Foreskin keratinocyte (primary cell): ENCODE measurements at places on chromosomes 5 and 9.
A peak's percentile ranks its signal among the peaks of the same experiment; 100 is the strongest.

DNA sequence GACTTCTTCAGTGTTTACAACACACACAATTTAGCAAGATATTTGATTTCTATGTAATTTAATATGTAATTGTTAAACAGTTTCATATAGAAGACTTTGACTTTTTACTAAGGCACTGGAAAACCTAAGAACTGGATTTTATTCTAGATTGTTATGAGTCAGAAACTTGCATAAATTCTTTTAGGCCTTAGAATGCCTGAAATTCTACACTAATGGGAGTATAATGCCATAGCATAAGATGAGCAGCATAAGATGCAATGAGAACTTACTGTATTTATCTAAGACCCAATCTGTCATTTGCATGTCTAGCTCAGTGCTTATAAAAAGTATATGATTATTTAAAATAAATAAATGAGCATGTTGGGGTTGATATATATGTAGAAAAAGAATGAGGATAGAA, 285.2 kb downstream of the CDH12 start:
- no peak for DNase-seq

DNA sequence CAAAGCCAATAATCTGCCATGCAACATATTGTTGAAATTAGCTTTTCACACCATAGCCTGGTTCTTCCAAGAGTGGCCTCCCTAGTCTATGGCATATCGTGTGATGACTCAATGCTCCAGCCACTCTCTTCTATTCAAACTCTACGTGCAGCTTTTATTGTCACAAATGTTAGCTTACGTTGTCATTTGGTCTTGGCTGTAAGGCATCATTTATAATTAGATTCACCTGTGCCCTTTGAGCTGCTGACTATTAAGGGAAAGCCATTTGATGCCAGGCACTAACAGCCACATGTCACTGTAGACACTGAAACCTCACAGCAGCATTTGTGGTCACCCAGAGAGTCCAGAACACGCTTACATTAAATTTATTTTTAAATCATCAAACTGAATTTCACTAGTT, 66.8 kb downstream of the APBA1 start:
- DNase-seq: no peak

DNA sequence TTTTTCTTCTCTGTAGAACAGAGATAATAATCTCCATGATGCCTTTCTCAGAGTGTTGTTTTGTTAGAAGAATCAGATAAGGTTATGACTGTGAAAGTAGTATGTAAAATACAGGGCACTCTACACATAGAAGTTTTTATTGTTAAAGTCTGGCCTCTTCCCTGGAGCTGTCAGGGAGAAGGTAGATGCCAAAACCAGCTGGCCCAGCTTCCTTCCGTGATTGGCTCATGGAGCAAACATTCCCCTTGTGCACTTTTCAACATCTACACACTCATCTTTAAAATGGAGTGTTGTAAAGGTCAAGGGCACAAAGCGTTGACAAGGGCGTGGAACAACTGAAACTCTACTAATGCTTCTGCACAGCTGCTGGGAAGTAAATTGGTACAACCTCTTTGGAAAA, 7.4 kb upstream of the RNF183 start:
- DNase-seq: no peak

GRCh38 chr5:128673970-128674369, 135.9 kb upstream of the FBN2 start:
- DNase-seq: no peak

DNA sequence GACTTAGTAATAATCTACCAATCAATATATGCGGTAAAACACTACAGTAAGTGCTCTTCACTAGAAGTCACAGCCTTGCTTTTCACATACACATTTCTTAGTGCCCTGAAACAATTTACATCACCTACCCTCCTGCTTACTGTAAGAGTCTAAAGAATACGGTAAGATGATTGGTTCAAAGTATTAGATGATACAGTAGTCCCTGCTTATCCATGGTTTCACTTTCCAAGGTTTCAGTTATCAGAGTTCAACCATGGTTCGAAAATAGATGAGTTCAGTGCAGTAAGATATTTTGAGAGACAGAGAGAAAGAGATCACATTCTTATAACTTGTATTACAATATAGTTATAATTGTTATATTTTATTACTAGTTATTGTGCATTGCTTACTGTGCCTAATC, 83.0 kb downstream of the CPLANE1 start:
- no peak for DNase-seq

GRCh38 chr9:16191691-16192402, 639.0 kb downstream of the CCDC171 start:
- DNase-seq: peak; percentile 24

DNA sequence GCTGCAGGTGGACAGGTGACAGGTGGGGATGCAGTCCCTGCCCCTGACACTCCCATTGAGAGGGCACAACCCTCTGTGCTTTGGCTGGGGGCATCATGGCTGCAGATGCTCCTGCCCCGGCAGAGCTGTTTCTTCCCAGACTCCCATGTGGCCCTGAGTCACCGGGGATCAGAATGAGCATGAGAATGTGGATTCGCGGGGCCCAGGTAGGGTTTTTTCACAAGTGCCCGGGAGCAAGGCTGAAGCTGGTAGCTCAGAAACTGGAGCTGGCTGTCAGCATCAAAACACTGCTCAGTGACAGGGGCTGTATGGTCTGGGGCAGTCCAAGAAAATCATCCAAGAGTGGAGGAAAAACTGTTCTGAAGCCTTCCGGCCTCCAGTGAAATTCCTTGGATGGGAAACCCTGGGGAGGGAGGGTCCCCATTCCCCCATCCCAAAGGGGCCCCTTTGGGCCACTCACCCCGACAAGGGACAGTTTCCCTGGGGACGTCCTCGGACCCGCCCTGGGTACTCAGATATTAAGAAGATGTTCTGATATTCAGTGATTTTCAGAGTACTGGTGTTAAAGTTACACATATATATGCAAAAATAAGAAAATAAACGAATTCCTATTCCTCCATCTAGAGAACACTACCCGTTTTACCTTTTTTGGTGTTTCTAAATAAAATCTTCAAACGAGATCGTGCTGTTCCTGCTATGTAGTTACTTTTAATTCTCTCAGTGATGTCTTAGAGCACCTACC, 120.1 kb upstream of the LPCAT1 start:
- peak; percentile 12 for DNase-seq
